ENCODE measurements at places on chromosomes 12 and 14. TPM values are rescaled to one million over a fixed set of nuclear protein-coding genes. Genes with fewer than 3 reads are reported as not detected.
A peak's percentile ranks its signal among the peaks of the same experiment; 100 is the strongest.

- peak; percentile 28 for DNase-seq
- H3K4me3 ChIP-seq: no peak overlapping the region
- H3K36me3 ChIP-seq: no peaks in the 10 kb centered on the region
- H3K4me1 ChIP-seq: no peaks in the 10 kb centered on the region
Observed at GRCh38 chr12:15151161-15152091, 69.8 kb downstream of the RERG start.

DNA sequence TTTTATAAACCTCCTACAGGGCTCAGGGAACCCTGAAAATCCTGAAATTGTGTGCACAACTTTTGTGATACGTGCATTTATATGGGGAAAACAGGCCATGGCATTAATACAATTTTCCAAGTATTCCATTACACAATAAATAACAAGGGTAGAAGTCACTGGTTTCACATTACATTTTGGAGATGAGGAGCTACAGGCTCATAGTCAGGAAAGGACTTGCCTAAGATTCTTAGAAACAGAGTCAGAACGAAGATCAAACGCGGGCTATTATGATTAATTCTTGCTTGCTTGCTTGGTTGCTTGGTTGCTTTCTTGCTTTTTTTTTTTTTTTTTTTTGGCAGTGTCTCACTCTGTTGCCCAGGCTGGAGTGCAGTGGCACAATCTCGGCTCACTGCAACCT is 16.7 kb downstream of the NOS1 start:
- no peaks in the 10 kb centered on the region for H3K27me3 ChIP-seq
- DNase-seq: no peak
- no peak overlapping the region for H3K4me3 ChIP-seq
- H3K4me1 ChIP-seq: no peaks in the 10 kb centered on the region
- H3K27ac ChIP-seq: no peak overlapping the region

- H3K27ac ChIP-seq: no peak overlapping the region
- no peak overlapping the region for H3K4me3 ChIP-seq
- no peak for DNase-seq
Observed at GRCh38 chr12:94900496-94900895, 103.0 kb downstream of the NDUFA12 start.

DNA sequence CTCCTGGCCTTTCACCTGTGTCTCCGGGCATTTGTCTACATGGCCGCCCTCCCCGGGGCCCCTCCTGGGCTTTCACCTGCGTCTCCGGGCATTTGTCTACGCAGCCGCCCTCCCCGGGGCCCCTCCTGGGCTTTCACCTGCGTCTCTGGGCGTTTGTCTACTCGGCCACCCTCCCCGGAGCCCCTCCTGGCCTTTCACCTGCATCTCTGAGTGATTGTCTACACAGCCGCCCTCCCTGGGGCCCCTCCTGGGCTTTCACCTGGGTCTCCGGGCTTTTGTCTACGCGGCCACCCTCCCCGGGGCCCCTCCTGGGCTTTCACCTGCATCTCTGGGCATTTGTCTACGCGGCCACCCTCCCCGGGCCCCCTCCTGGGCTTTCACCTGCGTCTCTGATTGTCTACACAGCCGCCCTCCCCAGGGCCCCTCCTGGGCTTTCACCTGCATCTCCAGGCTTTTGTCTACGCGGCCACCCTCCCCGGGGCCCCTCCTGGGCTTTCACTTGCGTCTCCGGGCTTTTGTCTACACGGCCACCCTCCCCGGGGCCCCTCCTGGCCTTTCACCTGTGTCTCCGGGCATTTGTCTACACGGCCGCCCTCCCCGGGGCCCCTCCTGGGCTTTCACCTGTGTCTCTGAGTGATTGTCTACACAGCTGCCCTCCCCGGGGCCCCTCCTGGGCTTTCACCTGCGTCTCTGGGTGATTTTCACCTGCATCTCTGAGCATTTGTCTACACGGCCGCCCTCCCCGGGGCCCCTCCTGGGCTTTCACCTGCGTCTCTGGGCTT is 68.0 kb upstream of the GALNT9 start:
- H3K27ac ChIP-seq: no peak overlapping the region
- H3K27me3 ChIP-seq: peaks cover 34% of the 10 kb centered on the region
- H3K36me3 ChIP-seq: no peaks in the 10 kb centered on the region

GRCh38 chr12:89370421-89370831 is 18.1 kb upstream of the DUSP6 start:
- no peaks in the 10 kb centered on the region for H3K36me3 ChIP-seq
- H3K4me3 ChIP-seq: no peak overlapping the region
- no peaks in the 10 kb centered on the region for H3K27me3 ChIP-seq
- no peak for DNase-seq
- H3K27ac ChIP-seq: no peak overlapping the region

The DLGAP5 gene
- 4.4 TPM for total RNA-seq
